ENCODE measurements at places on chromosomes 2 and 18.
A peak's percentile ranks its signal among the peaks of the same experiment; 100 is the strongest.

- DNase-seq = no peak
Observed at GRCh38 chr18:66168685-66169235, 417.9 kb downstream of the CDH7 start.

DNA sequence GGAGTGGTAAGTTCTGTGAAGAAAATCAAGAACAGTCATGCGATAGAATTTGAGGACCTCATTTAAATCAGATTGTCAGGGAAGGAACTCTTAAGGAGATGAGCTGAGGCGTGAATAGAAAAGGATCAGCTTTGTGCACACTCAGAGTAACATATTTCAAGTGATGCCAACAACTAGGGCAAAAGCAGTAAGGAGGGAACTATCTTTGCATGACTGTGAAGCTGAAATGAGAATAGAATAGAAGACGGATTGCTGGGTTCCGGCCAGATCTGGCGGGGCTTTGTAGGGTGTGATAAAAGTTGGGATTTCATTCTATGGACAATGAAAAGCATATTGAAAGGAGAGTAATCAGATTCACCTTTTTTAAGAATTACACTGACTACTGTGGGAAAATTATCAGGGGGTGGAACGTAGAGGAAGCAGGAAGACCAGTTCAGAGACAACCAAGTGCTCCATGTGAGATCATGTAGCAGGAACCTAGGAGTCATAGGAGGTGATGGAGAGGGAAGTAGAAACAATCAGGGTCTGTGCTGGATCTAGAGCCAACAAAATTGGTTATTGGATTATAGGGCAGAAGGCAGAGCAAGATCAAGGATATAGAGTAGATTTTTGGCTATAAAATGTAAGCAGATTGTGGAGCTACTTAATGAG lies 884.3 kb downstream of the DCC start:
- no peak for DNase-seq

GRCh38 chr2:10242998-10243925 lies 59.4 kb upstream of the HPCAL1 start:
- DNase-seq = no peak

- no peak for DNase-seq
Observed at GRCh38 chr2:217746808-217747207, 256.0 kb downstream of the TNS1 start.

DNA sequence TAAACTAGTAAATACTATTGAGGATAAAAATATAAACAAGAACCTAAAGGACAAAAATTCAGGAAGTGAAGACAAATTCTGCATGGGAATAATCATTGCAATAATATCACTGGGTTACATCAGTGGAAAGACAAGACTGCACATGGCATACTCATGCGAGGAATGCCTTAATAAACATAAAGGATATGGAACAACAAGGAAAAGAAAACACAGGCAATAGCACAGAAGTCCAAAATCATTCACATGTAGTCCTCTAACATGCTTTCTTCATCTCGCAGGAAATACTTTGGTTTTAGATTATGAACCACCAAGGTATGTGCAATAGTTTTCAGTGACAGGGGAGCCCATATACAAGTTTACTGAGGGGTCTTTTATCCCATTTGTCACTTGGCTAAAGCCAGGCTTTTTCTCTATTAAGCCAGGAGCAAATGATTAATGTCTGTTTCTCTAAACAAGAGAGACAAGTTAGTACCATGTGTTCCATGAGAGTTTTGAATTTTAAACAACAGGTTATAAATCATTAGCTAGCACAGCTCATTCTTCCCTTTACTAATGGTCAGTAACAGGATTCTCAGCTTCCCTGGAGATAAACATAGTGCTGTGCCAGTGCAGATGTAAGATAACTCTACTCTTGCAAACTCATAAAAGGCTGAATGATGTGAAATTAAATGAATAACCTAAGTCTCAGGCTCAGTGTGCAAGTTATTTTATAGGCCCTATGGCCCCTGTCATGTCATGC lies 353.6 kb upstream of the FSIP2 start:
- no peak for DNase-seq

GRCh38 chr2:184834699-184835397 lies 236.5 kb downstream of the ZNF804A start:
- no peak for DNase-seq

- DNase-seq = no peak
Observed at GRCh38 chr2:120771111-120771780, 35.6 kb downstream of the GLI2 start.

DNA sequence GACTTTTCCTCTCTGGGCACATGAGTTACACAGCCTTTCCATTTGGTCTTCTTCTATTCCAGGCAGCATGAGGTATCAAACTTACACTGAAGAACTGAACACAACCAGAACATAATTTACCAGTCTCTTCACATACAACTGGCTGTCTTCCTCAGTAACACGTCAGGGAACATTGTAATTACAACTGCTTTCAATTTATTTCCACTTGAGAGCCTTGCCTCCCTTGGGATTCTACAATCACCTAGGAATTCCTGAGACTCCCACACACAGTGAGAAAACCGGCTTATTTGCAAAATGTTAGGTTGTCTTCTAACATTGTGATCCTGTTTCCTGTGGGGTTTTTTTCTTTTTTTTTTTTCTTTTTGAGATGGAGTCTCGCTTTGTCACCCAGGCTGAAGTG lies 149.9 kb downstream of the TMX3 start:
- no peak for DNase-seq

DNA sequence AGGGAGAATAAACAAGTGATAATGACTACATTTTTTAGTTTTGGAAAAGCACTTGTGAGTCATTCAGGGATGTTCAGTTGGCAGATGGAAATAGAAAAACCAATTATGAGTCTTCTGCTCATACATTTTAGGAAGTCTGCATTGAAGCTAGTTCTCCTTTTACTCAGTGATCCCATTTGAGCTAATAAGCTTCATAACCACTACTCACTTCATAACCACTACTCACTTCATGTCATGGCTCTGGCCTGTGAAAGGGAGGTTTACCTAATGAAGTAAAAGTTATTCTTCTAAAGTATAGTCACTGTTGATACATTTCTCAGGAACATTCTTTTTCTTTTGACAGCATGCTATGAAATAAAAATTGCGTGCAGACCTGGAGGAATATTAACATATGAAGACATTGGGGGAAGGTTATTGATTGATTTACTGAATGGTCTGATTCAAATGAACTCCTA lies 948.7 kb downstream of the TSN start:
- DNase-seq = no peak

GRCh38 chr18:8324343-8325065 lies 284.7 kb upstream of the RAB12 start:
- DNase-seq = no peak

DNA sequence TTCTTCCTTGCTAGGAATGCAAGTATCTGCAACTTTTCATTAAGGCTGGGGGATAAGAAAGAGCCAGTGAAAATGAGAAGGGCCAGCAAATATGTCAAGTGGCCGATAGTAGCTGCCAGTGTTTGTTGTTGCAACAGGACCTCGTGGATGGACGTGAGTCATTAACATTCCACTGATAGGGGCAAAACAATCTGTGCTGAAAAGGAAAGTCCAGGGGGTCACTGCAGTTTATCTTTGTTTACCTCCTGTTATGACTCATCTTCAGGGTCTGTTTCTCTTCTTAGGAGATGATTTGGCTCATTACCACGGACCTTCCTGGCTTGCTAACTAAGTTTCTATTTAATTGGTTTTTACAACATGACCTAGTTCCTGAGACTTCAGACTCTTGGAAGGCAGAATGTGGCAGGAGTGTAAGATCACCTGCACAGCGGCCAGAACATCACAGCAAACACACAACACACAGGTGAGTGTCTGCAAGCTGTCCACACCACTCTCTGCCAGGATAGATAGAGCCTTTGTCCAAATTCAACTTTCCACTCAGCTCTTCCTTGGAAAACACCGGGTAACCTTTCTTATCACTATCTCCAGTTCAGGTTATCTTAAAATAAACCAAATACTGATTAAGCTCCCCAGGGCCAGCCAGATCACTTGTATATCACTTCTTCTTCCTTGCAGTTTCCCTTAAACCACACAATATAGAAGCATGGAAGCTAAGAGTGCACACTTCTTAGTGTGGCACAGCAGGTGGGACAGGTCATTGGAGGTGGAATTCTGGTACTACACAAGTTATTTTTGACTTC lies 157.5 kb upstream of the LMAN1 start:
- DNase-seq = no peak

DNA sequence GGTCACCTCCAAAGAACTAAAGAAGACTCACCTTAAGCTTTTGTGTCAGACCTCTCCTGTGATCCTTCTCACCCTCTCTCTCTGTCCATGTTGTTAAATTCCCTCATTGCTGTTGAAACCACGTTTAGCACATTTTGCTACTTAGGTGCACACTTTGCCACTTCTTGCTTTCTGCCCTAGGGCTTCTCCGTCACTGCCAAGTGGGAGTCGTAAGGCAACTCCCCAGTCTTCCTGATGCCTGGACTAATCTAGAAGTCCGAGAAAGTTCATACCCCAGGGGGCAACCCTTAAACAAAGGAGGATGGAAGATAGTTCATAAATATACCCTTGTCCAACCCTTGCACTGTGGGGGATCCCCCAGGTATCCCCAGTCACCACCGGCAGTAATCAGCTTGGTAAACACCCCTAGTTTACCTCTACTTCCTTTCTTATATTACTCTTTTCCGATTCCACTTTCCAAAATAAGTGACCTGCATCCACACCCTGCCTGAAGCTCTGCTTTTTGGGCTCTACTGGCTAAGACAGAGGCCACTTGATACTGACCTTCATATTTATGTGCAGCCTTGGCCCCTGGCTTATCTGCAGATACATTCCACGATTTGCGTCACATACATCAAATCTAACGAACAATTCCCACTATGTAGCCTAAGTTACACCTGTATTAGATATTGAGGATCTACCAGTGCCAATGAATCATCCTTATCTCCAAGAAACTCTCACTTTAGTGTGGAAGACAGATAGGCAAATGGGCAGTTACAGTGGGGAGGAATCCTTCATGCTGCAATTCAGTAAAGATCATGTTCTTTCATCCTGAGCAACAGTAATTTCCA lies 776.2 kb downstream of the RNF144A start:
- no peak for DNase-seq

- DNase-seq = no peak
Observed at GRCh38 chr2:99928470-99929053, 213.8 kb downstream of the AFF3 start.

GRCh38 chr18:23231340-23232021 lies 96.2 kb downstream of the CABLES1 start:
- DNase-seq = peak; percentile 82
